ENCODE measurements at places on chromosomes 3 and 15.

- DNase-seq: no peak
Observed at GRCh38 chr3:128232376-128233178, 79.3 kb downstream of the EEFSEC start.

GRCh38 chr3:194277104-194277785 lies 73.9 kb downstream of the CPN2 start:
- DNase-seq: no peak

DNA sequence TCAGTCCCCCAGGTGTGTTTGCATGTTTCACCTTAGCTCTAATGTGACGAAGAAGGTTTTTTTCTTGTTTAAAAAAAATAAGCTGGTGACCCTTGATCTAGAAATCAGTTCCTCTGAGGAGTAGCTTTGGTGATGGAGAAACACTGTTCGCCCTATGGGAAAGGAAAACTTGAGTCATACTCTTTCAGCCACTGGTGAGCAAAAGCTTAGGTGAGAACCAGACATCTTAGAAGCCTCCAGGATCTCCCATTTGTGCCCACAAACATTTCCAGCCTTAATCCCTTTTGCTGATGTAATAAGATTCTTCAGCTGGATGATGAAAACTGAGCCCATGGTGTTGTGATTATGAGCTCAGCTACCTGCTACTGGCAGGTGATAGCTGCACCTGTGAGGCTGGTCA lies 37.8 kb downstream of the SLC27A2 start:
- DNase-seq: no peak

GRCh38 chr3:134933997-134934396 lies 138.9 kb downstream of the EPHB1 start:
- DNase-seq: no peak

- no peak for DNase-seq
Observed at GRCh38 chr3:64591615-64592014, 96.2 kb downstream of the ADAMTS9 start.

DNA sequence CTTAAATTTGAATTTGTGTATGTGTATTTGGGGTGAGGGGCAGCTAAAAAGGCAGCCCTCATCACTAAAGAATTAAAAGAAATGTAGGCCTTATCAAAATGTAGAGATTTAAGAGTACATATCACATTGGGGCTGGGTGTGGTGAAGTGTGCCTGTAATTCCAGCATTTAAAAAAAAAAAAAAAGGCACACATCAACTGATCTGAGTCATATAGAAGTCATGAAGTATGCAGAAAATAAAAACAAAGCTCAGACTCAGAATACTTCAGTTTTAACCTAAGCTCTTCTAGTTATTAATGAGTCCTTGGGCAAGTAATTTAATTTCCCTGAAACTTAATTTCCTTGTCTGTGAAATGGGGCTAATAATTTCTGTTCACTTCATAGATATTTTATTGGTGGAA lies 31.6 kb downstream of the SLC24A1 start:
- no peak for DNase-seq

DNA sequence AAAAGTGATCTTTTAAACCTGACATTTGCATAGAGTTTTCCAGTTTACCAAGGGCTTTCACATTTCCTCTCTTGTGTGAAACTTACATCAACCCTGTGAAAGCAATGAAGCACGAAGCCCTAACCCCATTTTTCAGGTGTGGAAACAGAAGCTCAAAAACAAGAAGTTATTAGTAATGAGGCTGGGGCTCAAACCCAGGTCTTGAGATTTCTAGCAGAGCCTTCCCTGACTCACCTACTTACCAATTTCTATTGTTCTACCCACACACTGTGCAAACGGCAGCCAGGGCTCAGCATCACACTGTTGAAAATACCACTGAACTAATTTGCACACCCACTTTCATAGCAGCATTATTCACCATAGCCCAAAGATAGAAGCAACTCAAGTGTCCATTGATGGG lies 117.8 kb upstream of the IGF1R start:
- DNase-seq: no peak

DNA sequence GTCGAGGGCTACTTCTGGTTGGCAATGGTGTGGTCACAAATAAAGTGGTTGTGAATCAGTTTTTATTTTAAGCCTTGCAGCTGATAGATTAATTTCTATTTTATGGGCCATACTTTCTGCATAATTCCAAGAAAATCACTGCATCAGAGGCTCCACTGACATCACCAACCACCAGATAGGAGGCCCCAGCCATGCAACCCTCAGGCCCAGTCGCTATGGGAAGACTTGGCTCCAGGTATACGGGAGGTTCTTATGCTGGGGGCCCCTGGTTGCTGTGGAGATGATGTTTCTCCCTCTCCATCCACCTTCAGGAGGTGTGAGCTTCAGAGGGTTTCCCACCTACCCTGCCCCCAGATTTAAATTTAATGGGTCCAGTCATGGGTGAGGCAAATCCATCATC lies 57.4 kb downstream of the ISG20 start:
- DNase-seq: no peak

DNA sequence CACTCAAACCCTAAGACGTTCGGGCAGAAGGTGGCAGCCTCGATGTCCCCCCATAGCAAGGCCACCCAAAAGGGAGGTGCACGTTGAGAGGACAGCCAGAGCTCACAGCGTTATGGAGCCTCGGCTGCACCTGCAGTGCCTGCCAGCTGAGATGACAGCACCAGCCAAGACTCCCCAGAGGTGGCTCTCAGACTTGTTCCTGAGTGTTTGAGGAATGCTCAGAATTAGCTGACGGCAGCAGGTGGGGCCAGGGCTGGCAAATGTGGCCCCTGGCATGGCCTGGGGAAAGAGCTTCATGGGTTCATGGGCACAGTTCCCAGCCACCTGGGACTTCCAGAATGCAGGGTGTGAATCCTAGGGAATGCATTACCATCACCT lies 177.8 kb downstream of the KLF13 start:
- DNase-seq: no peak

DNA sequence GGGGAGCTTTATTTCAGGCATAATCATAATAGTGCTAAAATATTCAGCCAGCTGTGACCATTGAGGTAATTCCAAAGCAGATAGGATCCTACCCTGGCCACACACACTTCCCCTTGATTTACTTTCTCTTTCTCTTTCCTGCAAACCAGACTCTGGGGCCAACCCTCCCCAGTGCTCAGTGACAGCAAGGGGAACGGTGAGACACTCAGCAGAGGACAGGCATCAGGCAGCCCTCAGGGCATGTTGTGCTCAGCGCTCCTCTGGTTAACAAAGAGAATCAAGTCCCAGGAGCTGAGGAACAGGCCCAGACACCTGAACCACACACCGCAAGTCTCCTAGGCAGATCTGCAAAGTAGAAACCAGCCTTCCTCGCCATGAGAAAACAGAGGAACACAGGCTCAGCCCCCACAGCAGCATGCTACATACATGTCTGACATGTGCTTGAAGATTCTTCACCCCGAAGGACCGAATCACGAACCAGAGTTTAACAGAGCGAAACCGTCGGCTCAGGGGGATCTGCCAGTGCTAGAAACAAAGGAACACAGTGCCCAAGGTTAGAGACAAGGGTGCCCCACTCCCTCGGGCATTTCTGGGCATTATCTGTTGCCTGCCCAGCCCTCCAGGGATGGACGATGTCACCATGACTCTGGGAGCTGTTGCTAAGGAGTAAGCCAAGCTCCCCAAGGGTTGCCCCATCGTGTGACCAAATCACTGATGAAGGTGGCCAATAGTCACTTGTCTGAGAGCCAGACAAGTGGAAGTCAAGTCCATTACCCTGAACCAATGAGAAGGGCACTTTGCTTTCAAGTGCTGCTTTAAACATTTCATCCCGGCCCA lies 17.5 kb downstream of the HDC start:
- DNase-seq: peak; percentile 59

DNA sequence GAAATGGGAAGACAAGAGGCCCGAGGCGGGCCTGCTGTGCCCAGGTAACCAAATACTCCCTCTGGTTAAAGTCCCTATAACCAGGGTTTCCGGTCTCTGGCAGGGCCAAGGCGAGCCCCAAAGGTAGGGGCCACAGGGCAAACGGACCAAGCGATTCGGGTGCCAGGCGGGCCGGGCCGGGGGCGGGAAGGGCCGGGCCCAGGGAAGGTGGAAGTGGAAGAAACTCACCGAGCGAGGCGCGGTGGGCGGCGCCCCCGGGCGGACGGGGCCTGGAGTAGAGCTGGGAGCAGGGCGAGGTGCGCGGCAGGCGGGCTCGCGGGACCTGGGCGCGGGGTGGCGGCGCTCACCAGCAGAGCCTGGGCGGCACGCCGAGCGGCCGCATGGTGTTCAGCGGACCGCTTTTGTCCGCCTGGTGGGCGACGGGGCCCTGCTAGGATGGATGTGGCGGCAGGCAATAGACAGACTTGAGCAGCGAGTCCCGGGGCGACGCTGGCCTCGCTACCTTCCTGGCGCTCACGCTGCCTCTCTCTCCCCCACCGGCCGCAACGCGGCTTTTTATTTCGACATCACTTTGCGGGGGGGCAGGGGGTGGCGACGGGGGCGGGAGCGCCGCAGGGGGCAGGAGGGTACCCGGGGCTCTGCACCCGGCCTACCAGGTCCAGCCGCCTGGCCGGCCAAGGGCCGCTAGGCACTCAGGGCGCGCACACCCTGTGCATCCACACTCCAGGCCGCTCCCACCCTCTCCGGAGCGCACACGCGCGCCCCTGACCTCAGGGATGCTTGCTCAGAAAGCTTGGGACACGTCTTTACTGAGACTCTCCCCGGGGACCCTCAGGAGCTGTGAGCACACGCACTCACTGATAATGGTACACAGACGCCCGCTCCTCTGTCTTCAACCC lies at the start of gene GATA2:
TSS of gene GATA2 (minus strand) at position 531 of the 899 bp plus-strand sequence. CDS start 6,170 bp downstream, outside the sequence.
- peak; percentile 11 for DNase-seq

DNA sequence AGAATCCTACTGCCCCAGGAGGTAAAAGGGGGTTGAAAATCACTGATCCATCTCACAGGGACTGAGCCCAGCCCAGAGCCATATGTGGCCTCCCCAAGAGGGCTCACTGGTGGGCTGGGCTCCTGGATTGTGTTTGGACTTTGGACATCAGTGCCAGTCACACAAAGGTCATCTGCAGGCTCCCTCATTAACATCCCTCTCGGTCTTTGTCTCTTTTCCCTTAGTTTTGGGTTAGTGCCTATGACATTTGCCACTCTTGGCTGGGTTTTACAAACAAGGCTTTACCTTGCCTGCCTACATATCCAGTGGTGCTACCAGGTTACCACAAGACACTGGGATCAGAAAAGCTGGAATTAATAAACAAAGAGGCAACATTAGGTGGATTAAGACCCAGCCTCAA lies 27.9 kb downstream of the IFT122 start:
- no peak for DNase-seq

- no peak for DNase-seq
Observed at GRCh38 chr15:36756707-36757106, 177.3 kb downstream of the CDIN1 start.

- no peak for DNase-seq
Observed at GRCh38 chr15:42707873-42708544, 28.9 kb downstream of the CDAN1 start.

DNA sequence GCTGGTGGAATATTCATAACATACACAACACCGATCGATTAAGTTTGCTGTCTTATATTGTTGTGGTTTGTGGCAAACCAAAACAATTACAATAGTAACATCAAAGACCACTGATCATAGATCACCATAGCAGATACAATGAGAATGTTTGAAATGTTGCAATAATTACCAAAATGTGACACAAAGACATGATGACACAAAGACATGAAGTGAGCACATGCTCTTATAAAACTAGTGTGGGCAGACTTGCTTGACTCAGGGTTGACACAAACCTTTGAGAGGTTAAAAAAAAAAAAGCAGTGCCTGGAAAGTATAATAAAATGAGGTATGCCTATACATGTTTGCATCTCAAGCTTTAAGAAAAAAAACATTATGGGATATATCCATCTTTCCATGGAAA lies 130.3 kb downstream of the NR1I2 start:
- DNase-seq: no peak

DNA sequence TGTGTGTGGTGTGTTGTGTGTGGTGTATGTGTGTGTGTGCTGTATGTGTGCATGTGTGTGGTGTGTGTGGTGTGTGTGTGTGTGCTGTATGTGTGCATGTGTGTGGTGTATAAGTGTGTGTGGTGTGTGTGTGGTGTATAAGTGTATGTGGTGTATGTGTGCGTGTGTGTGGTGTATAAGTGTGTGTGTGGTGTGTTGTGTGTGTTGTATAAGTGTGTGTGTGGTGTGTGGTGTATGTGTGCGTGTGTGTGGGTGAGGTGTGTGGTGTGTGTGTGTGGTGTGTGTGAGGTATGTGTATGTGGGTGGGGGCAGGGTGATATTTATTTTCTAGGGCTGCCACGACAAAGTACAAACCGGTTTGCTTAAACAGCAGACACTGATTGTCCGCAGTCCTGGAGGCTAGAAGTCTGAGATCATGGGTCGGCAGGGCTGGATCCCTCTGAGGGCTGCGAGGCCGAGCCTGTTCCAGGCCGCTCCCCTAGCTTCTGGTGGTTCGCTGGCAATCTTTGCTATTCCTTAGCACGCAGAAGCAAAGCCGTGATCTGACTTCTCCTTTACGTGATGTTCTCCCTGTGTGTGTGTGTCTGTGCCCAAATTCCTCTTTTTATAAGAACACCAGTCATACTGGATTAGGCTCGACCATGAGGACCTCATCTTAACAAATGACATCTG lies 160.2 kb downstream of the XXYLT1 start:
- DNase-seq: no peak

DNA sequence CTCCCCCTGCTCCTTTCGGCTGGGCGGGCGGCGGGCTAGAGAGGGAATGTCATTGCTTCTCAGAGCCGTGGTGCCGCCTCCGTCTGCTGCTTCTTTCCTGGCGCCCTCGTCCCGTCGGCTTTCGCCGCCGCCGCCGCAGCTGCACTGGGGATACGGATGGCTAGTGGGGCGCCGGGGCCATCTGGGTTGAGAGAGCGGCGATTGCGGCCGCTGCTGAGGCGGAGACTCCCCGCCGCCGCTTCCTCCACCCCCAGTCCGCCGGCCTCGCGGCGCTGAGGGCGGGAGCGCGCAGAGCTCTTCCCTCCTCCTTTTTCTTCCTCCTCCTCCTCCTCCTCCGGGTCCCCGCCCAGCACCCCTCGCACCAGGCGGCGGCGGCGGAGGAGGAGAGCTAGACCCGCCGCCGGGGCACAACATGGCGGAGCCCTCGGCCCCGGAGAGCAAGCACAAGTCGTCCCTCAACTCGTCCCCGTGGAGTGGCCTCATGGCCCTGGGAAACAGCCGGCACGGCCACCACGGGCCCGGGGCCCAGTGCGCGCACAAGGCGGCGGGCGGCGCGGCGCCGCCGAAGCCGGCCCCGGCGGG lies at the start of gene STT3B:
TSS of gene STT3B (plus strand) at position 339 of the 582 bp plus-strand sequence. CDS start at position 413, 74 bp downstream.
- DNase-seq: peak; percentile 87

DNA sequence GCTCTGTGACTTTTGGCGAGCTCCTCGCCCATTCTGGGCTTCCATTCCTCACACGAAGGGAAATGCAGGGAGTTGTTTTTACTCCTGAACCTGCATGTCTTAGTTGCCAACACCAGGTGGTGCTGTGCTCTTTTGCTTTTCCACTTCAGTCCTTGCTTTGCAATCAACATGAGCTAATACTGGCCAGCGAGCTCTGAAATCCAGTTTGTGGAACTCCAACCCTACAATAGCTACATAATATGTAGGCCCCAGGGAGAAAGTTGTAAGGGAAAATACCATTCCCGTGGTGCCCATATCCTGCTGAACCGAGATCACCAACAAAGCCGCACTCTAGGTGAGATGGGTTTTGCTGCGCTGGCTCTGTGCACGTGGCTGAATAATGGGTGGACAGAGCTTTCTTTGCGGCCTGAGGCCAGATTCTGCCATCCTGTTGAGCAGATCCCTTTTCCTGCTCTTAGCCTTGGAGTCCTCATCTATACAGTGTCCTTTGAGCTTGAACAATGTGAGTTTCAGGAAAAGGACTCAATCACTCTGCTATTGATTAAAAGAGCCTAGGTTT lies 25.0 kb downstream of the LSM3 start:
- peak; percentile 52 for DNase-seq
